ENCODE measurements at places on chromosomes 4 and X.

- H3K27ac ChIP-seq: no peak overlapping the region
- H3K4me1 ChIP-seq: peaks cover 40% of the 10 kb centered on the region
- H3K4me3 ChIP-seq: no peak overlapping the region
- H3K36me3 ChIP-seq: no peaks in the 10 kb centered on the region
- peaks cover 2% of the 10 kb centered on the region for H3K27me3 ChIP-seq
These were observed 19.1 kb downstream of the GALNT7 start for GRCh38 chr4:173187732-173188131.

DNA sequence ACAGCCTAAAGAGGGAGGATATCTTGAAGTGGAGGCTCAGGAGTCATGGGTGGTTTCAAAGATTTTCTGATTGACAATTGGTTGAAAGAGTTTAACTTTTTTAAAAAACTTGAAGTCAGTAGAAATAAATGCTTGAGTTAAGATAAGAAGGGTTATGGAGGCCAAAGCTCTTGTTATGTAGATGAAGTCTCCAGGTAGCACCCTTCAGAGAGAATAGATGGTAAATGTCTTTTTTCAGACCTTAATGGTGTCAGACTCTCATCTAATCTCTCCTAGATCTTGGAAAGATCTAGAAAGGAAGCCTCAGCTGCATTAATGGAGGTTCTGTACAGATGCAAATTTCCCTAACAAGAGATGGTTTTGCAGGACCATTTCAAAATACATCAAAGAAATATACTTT is 6.8 kb upstream of the CHIC1 start:
- no peak overlapping the region for H3K27ac ChIP-seq
- H3K4me3 ChIP-seq: no peak overlapping the region
- H3K36me3 ChIP-seq: peaks cover 1% of the 10 kb centered on the region
- no peaks in the 10 kb centered on the region for H3K4me1 ChIP-seq
- H3K27me3 ChIP-seq: no peaks in the 10 kb centered on the region

DNA sequence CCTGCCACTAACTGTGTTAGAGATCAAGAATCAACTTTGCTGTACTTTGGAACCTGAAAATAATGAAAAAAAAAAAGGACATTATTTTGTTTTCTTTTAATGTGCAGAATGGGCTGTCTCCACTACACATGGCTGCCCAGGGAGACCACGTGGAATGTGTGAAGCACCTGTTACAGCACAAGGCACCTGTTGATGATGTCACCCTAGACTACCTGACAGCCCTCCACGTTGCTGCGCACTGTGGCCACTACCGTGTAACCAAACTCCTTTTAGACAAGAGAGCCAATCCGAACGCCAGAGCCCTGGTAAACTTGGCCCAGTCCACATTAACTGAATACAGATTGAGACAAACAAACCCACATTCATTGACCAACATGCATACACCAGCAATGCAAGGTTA is 206.2 kb downstream of the ANK2 start:
- H3K36me3 ChIP-seq: no peaks in the 10 kb centered on the region
- no peak overlapping the region for H3K27ac ChIP-seq
- no peaks in the 10 kb centered on the region for H3K4me1 ChIP-seq
- DNase-seq: no peak
- H3K27me3 ChIP-seq: no peaks in the 10 kb centered on the region

DNA sequence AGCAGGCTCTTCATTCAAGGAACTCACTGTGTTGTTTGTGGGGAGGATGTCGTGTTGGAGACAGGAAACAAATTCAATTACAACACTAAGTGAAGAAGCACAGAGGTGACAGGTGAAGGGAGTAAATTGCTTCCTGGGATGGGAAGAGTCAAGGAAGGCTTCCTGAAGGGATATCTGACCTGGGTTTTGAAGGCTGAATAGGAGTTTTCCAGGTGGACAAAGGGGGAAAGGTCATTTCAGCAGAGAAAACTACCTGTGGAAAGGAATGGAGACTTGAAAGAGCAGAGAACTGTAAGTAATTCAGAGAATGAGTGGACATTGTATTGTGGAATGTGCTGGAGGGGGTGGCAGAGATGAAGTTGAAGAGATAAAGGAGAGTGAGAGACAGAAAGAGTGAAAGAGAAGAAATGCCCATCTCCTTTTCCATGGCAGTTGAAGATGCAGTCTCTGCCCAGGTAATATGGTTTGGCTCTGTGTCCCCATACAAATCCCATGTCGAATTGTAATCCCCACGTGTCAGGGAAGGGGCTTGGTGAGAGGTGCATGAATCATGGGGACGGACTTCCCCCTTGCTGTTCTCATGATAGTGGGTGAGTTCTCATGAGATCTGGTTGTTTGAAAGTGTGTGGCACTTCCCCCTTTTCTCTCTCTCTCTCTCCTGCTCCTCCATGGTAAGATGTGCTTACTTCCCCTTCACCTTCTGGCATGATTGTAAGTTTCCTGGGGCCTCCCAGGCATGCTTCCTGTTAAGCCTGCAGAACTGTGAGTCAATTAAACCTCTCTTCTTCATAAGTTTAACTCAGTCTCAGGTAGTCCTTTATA is 205.7 kb upstream of the BCOR start:
- no peak for DNase-seq
- H3K27ac ChIP-seq: no peak overlapping the region
- H3K4me1 ChIP-seq: peaks cover 11% of the 10 kb centered on the region
- H3K27me3 ChIP-seq: peaks cover 4% of the 10 kb centered on the region

GRCh38 chr4:142405021-142405694 is 440.9 kb downstream of the INPP4B start:
- H3K27me3 ChIP-seq: no peaks in the 10 kb centered on the region
- peak overlapping the region; percentile 97 for H3K4me3 ChIP-seq
- H3K4me1 ChIP-seq: peaks cover 78% of the 10 kb centered on the region
- DNase-seq: peak; percentile 51
- H3K36me3 ChIP-seq: peaks cover 2% of the 10 kb centered on the region

GRCh38 chr4:110793381-110793801 is 170.5 kb upstream of the PITX2 start:
- H3K4me1 ChIP-seq: no peaks in the 10 kb centered on the region
- no peak overlapping the region for H3K27ac ChIP-seq
- no peak overlapping the region for H3K4me3 ChIP-seq
- no peak for DNase-seq
- H3K27me3 ChIP-seq: no peaks in the 10 kb centered on the region
- H3K36me3 ChIP-seq: no peaks in the 10 kb centered on the region

- no peak for DNase-seq
- H3K27me3 ChIP-seq: no peaks in the 10 kb centered on the region
- no peaks in the 10 kb centered on the region for H3K4me1 ChIP-seq
- no peak overlapping the region for H3K27ac ChIP-seq
- H3K4me3 ChIP-seq: no peak overlapping the region
These were observed 116.7 kb upstream of the TMEM164 start for GRCh38 chrX:109886122-109886761.

DNA sequence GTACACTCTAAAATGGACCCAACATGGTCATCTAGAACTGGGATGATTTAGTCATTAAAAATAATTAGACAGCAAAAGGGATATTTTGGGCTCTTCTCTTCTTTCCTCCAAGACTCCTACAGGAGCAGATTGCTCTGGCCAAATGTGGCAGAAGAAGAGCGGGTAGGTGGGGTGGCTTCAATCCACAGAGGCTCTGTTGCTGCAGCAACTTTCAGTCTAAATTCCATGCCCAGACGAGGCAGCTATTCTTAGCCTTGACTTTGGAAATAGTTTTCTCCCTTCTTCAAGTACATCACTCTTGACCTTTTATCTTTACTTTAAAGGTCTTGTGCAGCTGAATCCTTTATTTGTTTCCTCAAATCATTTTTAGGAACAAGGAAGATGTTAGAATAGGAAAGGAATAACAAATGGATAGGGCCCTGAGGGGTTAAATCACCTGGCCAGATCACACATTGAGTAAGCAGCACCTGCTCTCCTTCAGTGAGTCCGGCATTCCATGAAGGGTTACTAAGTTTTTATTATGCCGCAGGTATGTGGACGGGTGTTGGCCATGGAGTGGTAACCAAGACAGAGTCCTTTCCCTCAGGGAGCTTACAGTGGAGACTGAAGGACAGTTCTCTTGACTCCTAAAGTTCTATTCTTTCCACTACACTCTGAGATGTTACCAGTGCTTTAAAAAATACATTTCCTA is 19.3 kb upstream of the SORBS2 start:
- H3K27ac ChIP-seq: no peak overlapping the region
- no peaks in the 10 kb centered on the region for H3K36me3 ChIP-seq
- H3K27me3 ChIP-seq: no peaks in the 10 kb centered on the region
- DNase-seq: no peak
- no peak overlapping the region for H3K4me3 ChIP-seq
- no peaks in the 10 kb centered on the region for H3K4me1 ChIP-seq

GRCh38 chrX:146181858-146182257 is 364.2 kb downstream of the SLITRK2 start:
- H3K4me1 ChIP-seq: no peaks in the 10 kb centered on the region
- no peak for DNase-seq
- H3K36me3 ChIP-seq: no peaks in the 10 kb centered on the region
- no peaks in the 10 kb centered on the region for H3K27me3 ChIP-seq

DNA sequence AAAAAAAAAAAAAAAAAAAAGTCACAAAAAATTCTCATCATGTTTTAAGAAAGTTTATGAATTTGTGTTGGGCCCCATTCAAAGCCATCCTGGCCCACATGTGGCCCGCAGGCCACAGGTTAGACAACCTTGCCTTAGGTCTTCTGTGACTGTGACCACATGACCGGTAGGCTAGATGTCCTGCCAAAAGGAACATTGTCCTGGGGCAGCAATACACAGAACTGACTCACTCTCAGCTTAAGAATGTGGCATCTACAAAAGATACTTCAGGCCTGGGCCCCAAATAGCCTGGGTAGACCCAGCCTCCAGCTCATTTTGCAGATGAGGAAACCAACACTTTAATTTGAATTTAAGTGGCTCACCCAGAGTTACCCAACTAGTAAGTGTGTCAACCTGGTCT is 10.0 kb downstream of the AWAT2 start:
- no peaks in the 10 kb centered on the region for H3K4me1 ChIP-seq
- DNase-seq: no peak
- H3K4me3 ChIP-seq: no peak overlapping the region

DNA sequence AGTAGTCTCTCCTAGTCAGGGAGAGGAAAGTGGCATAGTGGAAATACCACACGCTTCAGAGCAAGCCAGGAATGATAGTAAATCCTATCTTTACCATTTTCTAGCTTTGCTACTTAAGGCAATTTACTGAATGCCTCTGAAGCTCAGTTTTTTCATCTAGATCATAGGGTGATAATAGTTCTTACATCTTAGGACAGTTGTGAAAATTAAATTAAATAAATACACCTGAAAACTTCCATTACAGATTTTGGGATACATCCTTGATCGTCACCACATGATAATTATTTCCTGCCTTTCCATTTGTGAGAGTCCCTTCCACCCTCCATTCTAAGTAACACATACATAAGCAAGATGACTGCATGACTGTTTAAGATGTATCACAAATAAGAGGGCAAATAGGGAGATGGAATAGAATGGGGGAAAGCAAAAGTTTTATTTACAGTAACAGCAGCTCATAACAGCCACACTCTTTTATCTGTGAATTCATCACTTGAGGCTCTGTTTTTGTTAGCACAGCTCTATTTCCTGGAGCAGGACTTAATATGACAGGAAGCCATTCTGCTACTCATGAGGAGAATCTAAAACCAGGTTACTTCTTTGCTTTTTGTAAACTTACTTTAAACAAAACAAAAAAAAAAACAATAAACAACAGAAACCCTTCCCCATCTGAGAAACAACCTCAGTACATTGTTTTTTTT is 13.4 kb downstream of the P2RY10 start:
- peaks cover 78% of the 10 kb centered on the region for H3K4me1 ChIP-seq
- peak overlapping the region; percentile 45 for H3K27ac ChIP-seq
- peak overlapping the region; percentile 3 for H3K4me3 ChIP-seq
- DNase-seq: no peak
- no peaks in the 10 kb centered on the region for H3K27me3 ChIP-seq

DNA sequence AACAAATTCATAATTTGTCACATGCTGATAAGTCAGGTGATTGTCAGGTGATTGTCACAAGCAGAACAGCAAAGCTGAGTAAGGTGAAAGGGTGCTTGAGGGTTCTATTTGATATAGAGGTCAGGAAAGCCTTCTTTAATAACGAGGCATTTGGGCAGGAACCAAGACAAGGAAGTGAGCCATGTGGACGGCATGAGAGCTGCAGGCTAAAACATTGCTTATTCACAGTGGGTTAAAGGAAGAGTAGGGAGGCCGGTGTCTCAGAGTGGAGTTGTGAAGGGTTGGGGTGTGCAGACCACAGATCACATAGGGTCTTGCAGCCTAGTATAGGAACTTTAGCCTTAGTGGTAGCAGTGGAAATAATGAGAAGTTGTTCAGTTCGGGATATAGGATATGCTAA is 31.3 kb upstream of the CYP2U1 start:
- DNase-seq: no peak
- no peaks in the 10 kb centered on the region for H3K36me3 ChIP-seq
- peaks cover 3% of the 10 kb centered on the region for H3K27me3 ChIP-seq

GRCh38 chr4:39304651-39305050 is 61.5 kb downstream of the RFC1 start:
- H3K36me3 ChIP-seq: peaks cover 53% of the 10 kb centered on the region
- no peak overlapping the region for H3K4me3 ChIP-seq
- no peak overlapping the region for H3K27ac ChIP-seq
- H3K4me1 ChIP-seq: peaks cover 7% of the 10 kb centered on the region
- no peak for DNase-seq

DNA sequence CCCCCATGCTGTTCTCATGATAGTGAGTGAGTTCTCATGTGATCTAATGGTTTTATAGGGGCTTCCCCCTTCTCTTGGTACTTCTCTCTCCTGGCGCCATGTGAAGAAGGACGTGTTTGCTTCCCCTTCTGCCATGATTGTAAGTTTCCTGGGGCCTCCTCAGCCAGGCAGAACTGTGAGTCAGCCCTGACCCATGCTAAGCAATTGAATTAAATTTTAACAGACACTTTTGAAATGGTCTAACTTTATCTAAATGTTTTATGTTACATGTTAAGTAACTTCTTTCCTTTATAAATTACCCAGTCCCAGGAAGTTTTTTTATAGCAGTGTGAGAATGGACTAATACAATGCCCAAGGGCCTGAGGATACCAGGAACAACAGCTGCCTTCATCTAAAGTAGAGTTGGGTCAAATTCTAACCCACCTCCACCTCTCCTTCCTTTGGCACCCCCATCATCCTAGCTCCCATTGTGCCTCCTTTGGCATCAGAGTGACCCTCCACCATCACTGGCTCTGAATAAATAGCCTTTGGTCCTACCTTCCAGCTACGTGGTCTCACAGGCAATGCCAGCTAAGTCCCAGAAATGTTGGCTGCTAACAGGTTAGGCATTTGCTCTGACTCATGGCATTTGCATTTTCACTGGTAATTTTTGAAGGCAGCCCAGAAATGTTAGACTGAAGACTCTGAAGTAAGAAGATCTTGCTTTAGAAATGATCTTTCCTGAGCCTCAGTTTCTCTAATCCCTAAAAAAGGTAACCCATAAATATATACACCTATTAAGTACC is 182.1 kb downstream of the MOSPD2 start:
- no peaks in the 10 kb centered on the region for H3K4me1 ChIP-seq
- no peaks in the 10 kb centered on the region for H3K36me3 ChIP-seq
- no peak for DNase-seq
- no peak overlapping the region for H3K27ac ChIP-seq

DNA sequence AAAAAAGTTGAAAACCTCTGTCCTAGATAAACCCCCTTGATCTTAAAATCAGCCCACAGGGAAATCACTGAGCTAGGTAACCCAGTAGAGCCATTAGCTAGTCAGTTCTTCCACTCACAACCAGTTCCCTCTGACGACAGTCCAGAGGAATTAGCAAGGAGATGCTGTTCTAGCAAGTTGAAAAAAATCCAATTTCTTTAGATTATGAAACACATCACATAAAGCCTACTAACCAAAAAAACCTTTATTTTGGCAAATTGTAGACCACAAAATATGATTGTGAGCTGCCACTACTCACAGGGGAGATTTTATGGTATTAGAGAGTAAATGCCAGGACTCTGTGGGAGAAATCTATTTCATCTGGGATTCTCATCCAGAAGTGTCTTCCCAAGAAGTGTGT is 22.6 kb downstream of the ADAMTS3 start:
- no peak overlapping the region for H3K27ac ChIP-seq
- no peaks in the 10 kb centered on the region for H3K4me1 ChIP-seq
- no peaks in the 10 kb centered on the region for H3K27me3 ChIP-seq
- no peaks in the 10 kb centered on the region for H3K36me3 ChIP-seq

Data from activated T-helper 1 cell treated with anti-CD3 and anti-CD28 coated beads, Interleukin-12 subunit alpha, Interleukin-12 subunit beta, Interleukin-2, Interleukin-4 antibody, amounts not matched to agents 30 ng/mL and 10 ng/mL and 1 ng/mL, durations not matched to agents 14 hours and 24 hours and 36 hours (primary cell).